Progenitor cell of endocrine pancreas (in vitro differentiated cells): ENCODE measurements at places on chromosomes 12 and 14. TPM values are rescaled to one million over a fixed set of nuclear protein-coding genes. Genes with fewer than 3 reads are reported as not detected.

Gene MORN3
- total RNA-seq = 1.1 and 1.5 TPM in 2 replicates

Gene AGAP2
- total RNA-seq = 0.29 TPM in 2 replicates

Gene CIPC
- 25.2 and 25.6 TPM in 2 replicates for total RNA-seq

Gene TEX52
- total RNA-seq = not detected in 2 replicates

Gene ZNF140
- 28.5 and 30.2 TPM in 2 replicates for total RNA-seq

DNA sequence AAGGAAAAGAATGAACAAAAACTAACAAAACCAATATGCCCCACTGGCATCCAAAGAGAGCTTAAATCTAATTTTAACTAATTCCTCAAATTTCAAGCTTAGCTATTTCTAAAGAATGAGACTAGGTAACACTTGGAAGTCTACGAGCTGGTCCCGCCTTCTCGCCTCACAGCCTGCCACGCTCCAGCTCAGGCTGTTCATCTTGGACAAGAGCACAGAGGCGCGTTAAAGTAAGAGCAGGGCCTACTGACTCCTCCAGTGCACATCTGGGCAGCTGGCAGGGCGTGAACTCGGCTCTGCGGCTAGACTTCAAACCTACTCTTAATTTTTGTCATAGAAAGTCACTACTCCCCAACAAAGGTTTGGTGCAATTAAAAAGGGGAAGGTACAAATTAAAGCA is 64.6 kb downstream of the DICER1 start:
- DNase-seq = no peak
- H3K27ac ChIP-seq = no peak overlapping the region
- H3K4me3 ChIP-seq = no peak overlapping the region
- peaks cover 25% of the 10 kb centered on the region for H3K36me3 ChIP-seq

DNA sequence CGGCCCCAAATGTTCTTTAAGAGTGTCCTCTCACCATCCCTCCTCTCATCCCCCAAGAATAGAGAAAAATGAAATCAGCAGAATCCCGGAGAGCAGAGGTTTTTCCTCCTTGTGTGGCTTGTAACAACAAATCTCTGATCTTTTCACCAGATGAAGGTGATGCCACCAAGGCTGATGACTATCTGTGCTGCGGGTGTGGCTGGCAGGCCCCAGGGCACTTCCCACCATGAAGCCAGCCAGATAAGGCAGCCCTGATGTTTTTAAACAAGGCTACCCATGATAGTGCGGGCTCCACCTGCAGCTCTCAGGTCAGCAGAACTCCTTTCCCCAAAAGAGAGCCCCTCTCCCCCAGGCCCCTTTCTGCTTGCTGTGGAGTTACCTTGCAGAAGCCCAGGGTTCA is 58.0 kb upstream of the PARP11 start:
- no peak overlapping the region for H3K27ac ChIP-seq
- DNase-seq = no peak
- peaks cover 5% of the 10 kb centered on the region for H3K4me1 ChIP-seq

DNA sequence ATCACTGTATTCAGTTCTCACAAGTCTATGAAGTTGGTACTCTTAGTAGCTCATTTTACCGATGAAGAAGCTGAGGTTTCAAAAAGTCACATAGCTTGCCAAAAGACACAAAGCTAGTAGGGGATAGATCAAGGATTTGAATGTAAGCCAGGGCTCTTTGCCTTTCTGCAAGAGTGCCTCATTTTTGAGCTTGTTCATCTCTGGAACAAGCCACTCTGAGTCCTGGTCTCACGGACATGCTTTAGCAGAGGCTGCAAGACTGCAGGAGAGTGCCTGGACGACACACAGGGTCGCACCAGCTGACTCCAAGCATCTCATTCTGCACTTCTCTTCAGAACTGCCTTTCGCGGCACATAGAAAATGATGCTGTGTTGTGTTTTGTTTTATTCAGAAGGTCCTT is 3.7 kb downstream of the NUAK1 start:
- H3K27ac ChIP-seq = no peak overlapping the region
- no peak for DNase-seq
- peaks cover 8% of the 10 kb centered on the region for H3K27me3 ChIP-seq
- H3K4me3 ChIP-seq = no peak overlapping the region
- H3K36me3 ChIP-seq = no peaks in the 10 kb centered on the region
- peaks cover 49% of the 10 kb centered on the region for H3K4me1 ChIP-seq

- no peak overlapping the region for H3K4me3 ChIP-seq
- no peaks in the 10 kb centered on the region for H3K36me3 ChIP-seq
- H3K27me3 ChIP-seq = no peaks in the 10 kb centered on the region
- H3K27ac ChIP-seq = no peak overlapping the region
- DNase-seq = no peak
- peaks cover 4% of the 10 kb centered on the region for H3K4me1 ChIP-seq
Measured at GRCh38 chr12:81542065-81543010, 216.8 kb downstream of the PPFIA2 start.
